Urothelium cell line (cell line): ENCODE measurements at places on chromosomes 6 and 20.

GRCh38 chr6:13428583-13429405 is 58.6 kb downstream of the GFOD1 start:
- DNase-seq: no peak

DNA sequence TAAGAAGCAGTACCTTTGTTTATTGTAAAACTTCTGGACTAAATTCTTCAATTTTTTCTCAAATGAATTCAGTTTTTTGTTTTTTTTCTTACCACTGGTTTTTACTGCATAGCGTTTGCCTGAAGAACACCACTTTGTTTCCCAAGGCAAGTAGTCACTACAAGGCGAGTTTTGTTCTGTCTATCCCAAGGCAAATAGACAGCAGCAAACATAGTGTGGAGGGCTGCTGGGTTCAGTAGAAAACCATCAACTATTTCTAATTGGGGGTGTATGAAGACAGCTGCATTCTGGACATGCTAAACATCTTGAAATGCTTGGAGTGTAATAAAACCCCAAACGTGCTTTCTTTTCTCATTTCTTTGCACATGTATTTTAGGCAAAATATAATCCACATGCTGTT is 197.4 kb downstream of the ESR1 start:
- no peak for DNase-seq

GRCh38 chr6:144149558-144149893 is 791 bp upstream of the STX11 start:
- DNase-seq: no peak

GRCh38 chr6:85077098-85077497 is 312.7 kb upstream of the TBX18 start:
- no peak for DNase-seq

- no peak for DNase-seq
Measured at GRCh38 chr20:35353646-35354045, 58.1 kb downstream of the UQCC1 start.

DNA sequence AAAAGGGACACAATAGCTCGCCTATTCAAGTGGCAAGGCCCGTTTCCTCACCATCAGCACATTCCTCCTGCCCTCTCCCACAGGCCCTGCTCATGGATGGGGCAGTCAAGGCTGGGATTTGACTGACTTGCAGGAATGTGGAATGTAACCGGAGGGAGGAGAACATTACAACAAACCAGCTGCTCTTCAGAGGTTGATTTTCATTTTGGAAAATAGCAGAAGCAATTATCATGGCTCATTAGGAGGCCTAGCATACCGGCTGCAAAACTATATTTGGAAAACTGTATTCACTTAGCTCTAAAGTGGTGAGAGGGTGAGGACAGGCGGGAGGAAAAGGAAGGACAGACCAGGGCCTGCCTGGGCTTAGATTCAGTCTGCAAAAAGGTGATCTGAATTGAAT is 283.7 kb downstream of the CD83 start:
- no peak for DNase-seq

GRCh38 chr6:46772762-46773161 is 20.4 kb upstream of the MEP1A start:
- no peak for DNase-seq

- no peak for DNase-seq
Measured at GRCh38 chr20:31963889-31964288, 4.1 kb upstream of the XKR7 start.

- DNase-seq: no peak
Measured at GRCh38 chr20:63427206-63427605, 45.2 kb downstream of the KCNQ2 start.

GRCh38 chr6:157385482-157385881 is 4.5 kb downstream of the ZDHHC14 start:
- no peak for DNase-seq
